ENCODE measurements at places on chromosomes 5 and 9. TPM values are rescaled to one million over a fixed set of nuclear protein-coding genes. Genes with fewer than 3 reads are reported as not detected.

DNA sequence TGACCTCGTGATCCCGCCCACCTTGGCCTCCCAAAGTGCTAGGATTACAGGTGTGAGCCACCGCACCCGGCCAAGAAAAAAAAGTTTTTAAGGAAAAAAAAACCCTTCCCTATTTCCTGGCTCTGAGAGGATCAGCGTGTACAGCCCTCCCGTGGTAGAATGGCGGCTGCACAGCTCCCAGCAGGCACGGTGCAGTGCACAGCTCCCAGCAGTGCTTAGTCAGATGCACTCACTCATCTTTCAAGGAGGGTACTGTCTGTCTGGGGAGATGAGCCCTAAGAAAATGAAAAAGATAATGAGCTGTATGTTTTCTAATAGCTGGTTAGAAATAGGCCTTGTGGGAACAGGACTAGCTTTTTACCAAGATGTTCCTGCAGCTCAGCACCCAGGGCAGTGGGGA lies 36.7 kb upstream of the SLC2A8 start:
- DNase-seq, result no peak

GRCh38 chr9:121278477-121279261 lies 10.7 kb downstream of the GSN start:
- no peak for DNase-seq

DNA sequence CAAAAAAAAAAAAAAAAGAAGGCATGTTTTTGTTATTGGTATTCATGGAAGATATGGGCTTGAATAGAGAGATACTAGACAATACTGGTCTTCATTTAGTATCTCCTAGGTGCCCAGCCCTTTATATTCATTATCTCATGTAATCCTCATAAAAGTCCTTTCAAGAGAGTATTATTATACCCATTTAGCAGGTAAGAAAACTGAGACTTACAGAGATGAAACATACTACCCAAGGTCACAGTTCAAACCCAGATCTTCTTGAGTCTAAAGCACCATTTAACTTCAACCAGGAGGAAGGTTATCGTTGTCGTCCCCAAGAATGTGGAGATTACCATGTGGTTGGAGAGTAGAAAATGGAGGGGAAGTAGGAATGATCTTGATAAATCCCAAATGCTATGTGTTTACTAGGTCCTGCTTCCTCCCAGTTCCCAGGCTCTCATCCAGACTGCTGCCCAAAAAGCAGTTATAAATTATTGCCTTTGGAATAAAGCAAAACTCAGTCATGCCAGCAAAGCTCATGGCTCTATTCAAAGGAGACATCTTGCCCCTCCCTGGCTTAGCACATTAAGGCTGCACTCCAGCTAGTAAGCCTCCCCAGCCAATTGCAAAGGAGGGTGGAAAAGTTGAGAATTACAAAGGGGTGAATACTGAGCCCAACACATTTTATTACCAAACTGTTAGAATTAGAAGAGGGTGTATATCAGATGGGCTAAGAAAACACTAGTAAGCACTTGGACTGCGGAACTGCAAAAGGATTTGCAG lies 163.9 kb downstream of the PIK3R1 start:
- no peak for DNase-seq

GRCh38 chr9:38337706-38338264 lies 54.7 kb upstream of the ALDH1B1 start:
- DNase-seq, result no peak

DNA sequence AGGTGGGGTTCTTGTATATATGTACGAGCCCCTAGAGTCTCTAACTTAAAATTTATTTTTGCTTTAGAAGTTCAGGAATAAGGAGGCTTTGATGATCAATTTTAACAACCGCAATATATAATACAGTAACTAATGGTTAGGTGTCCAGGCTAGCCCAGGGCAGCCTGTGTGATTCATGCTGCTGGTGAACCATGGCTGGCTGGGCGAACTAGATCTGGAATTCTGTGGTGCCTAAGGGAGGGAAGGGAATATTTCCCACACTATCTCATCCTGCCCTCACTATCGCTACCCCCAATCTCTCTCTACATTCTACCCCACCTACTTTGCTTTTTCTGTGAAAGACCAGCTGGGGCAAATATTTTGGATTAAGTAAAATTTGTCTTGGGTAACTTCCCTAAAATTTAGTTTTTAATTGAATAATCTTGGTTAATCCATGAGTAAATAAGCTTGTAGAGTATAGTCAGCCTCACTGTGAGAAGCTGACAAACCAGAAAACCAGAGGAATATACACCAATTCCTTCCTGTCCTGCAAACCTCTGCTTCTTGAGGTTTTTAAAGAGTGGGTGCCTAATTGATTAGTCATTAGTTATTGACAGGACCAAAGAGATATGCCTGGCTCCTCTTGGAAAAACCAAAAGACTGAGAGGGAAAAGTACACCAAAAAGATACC lies 115.1 kb upstream of the CCDC152 start:
- DNase-seq, result no peak

GRCh38 chr5:154077696-154078095 lies 38.9 kb downstream of the MFAP3 start:
- no peak for DNase-seq

DNA sequence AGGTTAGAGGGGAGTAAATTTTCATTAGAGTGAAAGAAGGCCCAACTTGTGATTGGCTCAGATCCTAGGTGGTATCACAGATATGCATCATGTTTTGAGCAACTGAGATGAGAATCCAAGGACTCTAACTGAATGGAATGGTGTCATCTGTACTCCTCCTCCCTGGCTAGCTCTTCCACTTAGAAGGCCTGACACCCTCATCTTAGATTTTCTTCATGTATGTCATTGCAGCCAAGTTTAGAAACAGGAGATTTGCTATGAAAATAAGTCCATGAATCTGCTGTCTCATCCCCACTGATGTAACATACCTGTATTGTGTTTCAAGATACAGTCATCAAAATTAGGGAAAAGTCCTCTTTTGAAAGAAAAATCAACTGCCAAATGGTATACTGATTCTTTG lies 54.4 kb downstream of the ITGA1 start:
- DNase-seq, result no peak

DNA sequence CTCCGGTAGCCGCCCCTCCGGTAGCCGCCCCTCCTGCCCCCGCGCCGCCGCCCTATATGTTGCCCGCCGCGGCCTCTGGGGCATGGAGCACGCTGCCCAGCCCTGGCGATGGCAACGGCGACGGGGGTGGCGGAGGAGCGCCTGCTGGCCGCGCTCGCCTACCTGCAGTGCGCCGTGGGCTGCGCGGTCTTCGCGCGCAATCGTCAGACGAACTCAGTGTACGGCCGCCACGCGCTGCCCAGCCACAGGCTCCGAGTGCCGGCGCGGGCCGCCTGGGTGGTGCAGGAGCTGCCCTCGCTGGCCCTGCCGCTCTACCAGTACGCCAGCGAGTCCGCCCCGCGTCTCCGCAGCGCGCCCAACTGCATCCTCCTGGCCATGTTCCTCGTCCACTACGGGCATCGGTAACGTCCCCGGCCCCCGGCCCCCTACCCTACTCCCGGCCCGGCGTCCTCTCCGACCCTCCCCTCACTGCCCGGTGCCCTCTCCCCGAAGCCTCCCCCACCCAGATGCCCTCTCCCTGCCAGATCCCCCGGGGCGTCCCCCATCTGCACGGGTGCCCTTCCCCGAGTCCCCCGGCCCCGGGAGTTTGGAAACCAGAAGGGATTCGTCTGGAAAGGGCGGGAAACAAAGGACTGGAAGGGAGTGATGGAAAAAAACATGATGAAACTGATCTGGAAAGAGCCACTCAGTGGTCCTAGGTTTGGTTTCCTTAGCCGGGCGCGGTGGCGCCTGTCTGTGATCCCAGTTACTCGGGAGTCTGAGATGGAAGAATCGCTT lies 417 bp downstream of the SRD5A1 start:
- no peak for DNase-seq

GRCh38 chr5:107301999-107302398 lies 368.7 kb downstream of the EFNA5 start:
- no peak for DNase-seq

- peak; percentile 75 for DNase-seq
These were observed 18.8 kb downstream of the DBH start for GRCh38 chr9:133654736-133655657.

GRCh38 chr5:150599917-150600511 lies 40.4 kb upstream of the SYNPO start:
- DNase-seq, result peak; percentile 44

DNA sequence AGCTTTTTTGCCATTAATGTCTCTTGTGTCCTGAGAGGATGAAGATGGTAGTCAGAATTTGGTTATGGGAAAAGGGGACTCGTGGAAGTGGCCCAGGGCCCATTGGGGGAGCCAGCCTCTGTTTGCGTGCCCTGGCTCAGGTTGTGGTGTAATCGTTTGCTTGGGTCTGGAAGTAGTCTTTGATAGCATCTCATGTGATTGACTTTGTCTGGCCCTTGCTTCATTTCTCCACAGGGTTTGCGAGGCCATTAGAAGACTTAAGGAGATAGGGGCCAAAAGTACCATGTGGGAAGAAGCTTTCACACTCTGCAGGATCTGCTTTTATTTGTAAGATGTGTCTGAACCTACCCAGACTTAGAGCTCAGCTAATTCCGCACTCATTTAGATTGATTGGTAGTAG lies 114.5 kb downstream of the FGF1 start:
- DNase-seq, result no peak

- no peak for DNase-seq
These were observed 2.6 kb downstream of the PCSK5 start for GRCh38 chr9:75893106-75893505.

GRCh38 chr5:26625099-26625498 lies 413.3 kb downstream of the CDH9 start:
- DNase-seq, result no peak

- DNase-seq, result peak; percentile 86
These were observed 63.0 kb downstream of the PCDH1 start for GRCh38 chr5:141815051-141815795.

GRCh38 chr9:116687074-116687753 lies at the start of gene TRIM32:
Gene TRIM32, plus strand, starts transcription at chr9:116687305. Its CDS starts 10,438 bp downstream, at chr9:116697743.
- peak; percentile 94 for DNase-seq

DNA sequence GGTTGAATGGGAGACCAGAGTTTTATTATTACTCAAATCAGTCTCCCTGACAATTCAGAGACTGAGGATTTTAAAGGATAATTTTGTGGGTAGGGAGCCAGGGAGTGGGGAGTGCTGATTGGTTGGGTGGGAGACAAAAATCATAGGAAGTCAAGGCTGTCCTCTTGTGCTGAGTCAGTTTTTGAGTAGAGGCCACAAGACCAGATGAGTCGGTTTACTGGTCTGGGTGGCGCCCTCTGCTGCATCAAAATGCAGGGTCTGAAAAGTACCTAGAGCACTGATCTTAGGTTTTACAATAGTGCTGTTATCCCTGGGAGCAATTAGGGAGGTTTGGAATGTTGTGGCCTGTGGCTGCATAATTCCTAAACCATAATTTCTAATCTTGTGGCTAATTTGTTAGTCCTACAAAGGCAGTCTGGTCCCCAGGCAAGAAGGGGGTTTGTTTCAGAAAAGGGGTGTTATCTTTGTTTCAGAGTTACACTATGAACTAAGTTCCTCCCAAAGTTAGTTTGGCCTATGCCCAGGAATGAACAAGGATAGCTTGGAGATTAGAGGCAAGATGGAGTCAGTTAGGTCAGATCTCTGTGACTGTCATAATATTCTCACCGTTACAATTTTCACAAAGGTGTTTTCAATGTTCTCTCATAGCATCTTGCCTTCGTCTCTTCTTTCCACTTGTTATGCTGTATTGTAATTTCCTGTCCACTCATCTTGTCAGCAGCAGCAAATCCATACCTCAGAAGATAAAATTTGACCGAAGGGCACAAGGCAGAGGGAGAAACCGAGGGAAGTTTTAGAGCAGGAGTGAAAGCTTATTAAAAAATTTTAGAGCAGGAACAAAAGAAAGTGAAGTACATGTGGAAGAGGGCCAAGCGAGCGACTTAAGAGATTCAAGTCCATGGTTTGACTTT lies 59.2 kb upstream of the CLINT1 start:
- no peak for DNase-seq

The APBA1 gene
- 42.3 TPM for total RNA-seq

The PIP5KL1 gene
- total RNA-seq, result 3.5 TPM

The ERAP2 gene
- total RNA-seq, result 3.8 TPM

The IRX2 gene
- 17.6 TPM for total RNA-seq

The ACOT12 gene
- total RNA-seq, result 2.4 TPM

The SLC6A18 gene
- not detected for total RNA-seq

The CMYA5 gene
- 3.2 TPM for total RNA-seq

The QRFP gene
- not detected for total RNA-seq

The NMUR2 gene
- not detected for total RNA-seq

The AQP3 gene
- 1.1 TPM for total RNA-seq

Measured in cerebellum (tissue), 4 donors.